Activated CD4-positive, CD25-positive, alpha-beta regulatory T cell treated with anti-CD3 and anti-CD28 coated beads, Interleukin-2, amount 50 U/mL, for 72 hours (primary cell): ENCODE measurements at places on chromosomes 13 and 19.

DNA sequence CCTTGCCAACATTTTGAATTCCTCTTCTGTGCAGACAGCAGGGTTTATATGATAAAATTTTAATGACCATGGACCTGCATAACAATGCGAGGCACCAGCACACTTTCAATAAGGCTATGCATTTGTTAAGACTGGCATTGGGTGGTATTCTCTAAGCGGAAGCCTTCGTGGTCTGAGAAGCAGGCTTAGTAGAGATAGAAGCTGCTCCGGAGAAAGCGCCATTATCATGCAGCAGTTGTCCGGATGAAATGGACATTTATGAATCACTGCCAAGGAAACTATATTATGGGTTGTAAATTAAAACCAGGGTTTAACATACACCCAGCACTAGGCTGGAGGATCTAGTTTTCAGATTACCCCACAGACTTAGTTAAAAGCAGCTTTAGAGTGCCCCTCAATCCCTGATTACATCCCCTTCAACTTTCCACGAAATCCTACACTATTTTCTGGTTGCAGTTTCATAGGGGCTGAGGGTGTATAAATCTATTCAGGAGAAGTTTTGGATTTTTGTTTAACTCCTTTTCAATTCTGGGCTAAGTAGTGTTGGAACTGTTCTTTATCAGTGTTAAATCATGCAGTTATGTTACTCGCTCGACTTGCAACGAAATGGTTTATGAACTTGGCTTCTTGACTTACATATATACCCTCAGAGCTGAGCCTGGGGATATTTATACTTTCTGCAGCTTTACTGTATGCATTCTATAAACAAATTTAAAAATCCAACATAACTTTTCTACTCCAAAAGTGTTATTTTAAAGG lies 193.3 kb downstream of the PCDH9 start:
- no peak for DNase-seq

GRCh38 chr13:27634791-27635190 lies 13.1 kb downstream of the POLR1D start:
- DNase-seq: no peak

GRCh38 chr19:39951065-39951650 lies 16.7 kb upstream of the FCGBP start:
- DNase-seq: no peak

DNA sequence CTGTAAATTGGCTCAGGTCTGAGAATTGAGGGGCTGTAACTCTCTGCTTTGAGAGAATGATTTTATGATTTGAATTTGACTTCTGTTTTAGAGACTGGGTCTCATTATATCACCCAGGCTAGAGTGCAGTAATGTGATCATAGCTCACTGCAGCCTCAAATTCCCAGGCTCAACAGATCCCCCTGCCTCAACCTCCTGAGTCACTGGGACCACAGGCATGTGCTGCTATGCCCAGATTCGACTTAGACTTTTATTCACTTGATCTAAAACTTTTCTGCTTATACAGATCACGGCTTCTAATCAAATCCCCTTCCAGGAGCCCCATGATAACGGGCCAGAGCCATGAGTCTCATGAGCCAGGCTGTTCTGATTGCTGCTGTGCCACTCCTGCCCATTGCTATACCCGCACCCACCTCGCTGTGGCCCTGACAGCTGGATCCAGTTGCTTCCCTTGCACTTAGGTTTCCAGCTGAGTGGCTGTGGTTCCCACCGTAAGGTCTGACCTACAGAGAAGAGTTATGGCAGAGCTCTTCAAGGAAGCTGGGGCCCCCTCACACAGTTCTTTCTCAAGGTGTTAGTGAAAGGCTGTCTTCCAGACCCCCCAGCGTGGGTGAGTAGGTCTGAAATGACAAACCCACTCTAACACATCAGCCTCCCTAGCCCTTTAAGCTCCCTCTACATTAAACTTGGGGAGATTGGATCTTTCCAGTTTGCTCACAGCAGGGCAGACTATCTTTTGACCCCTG lies 251.2 kb upstream of the SGCG start:
- DNase-seq: no peak

DNA sequence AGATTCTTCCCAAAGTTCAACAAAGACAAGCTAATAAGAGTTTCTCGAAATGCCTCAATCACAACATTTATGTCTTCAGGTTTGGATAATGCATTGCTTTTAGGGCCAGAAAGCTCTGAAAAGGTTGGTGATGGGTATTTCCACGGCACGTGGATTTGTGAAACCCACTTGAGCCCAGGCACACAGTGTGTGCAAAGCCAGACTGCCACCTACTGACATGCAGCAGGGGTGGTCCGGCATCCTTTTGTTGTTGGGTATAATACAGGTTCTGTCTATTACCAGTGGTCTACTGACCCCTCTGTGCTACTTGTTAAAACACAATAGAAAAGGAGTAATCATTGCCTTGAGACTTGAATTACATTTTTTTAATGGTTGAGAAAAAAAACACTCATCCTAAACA lies 225.6 kb downstream of the RAP2A start:
- DNase-seq: no peak

DNA sequence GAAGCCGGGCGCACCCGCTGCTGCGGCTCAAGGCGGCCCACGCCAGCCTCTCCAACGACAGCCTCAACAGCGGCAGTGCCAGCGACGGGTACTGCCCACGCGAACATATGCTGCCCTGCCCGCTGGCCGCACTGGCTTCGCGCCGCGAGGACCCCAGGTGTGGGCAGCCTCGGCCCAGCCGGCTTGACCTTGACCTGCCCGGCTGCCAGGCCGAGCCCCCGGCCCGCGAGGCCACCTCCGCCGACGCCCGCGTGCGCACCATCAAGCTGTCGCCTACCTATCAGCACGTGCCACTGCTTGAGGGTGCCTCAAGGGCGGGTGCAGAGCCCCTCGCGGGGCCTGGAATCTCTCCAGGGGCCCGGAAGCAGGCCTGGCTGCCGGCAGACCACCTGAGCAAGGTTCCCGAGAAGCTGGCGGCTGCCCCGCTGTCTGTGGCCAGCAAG lies 13.0 kb downstream of the C19orf25 start:
- no peak for DNase-seq

DNA sequence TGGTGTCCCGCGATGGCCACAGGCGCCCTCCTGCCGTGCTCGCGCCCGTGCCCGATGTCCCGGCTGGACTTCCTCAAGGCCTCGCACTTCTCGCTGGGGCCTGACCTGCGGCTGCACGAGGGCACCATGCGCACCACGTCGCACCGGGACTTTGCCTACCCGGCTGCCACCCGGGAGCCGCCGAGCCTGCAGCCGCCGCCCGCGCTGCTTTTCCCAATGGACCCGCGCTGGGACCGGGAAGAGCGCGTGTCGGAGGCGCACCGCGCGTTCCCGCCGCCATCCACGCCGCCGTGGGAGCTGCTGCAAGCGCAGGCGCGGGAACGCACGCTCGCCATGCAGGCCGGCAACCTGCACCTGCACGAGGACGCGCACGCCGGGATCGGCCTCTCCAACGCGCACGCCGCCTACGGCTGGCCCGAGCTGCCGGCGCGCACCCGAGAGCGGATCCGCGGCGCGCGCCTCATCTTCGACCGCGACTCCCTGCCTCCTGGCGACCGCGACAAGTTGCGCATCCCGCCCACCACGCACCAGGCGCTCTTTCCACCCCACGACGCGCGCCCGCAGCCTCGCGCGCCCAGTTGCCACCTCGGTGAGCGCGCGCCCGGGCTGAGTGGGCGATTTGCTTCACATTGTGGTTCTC lies 12.1 kb upstream of the PEX11G start:
- DNase-seq: no peak

DNA sequence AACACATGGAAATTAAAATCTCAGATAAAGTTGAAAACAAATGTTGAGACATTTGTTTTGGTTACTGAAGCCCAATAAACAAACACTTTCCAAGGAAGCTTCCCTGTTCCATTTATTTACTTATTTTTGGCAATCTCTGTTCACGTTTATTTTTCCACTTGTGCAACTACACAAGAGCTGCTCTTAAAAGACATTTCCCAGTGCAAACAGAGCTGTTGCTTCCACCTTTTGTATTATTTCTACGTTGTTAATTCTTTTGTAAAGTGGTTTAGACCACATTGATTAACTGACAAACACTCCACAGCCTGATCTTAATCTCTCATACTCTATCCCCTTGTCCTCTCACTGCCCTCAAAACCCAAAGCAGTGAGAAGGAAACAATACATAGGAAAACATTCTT lies 757.6 kb downstream of the LIG4 start:
- DNase-seq: no peak

- DNase-seq: no peak
These were observed 1269.7 kb upstream of the SPRY2 start for GRCh38 chr13:81610644-81611043.

DNA sequence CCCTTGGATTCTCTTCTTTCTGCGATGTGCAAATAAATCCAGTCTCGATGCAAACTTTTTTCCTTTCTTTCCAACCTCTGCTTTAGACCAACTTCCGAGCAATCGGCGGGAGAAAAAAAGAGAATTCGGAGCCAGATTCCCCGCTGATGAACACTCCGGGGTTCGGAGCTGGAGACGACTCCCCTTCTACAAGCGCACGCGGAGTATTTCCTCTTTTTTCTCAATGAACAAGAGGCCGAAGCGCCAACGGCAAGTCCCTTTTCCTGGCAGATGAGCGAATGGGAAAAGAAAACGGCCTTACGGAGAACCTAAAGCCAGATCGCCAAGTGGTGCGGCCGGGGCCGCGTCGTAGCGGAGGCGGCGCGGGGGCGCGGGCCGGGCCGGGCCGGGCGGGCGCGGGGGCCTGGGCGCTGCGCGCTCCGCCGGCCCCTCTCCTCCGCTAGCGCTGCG lies 250 bp downstream of the SPRY2 start:
- no peak for DNase-seq

DNA sequence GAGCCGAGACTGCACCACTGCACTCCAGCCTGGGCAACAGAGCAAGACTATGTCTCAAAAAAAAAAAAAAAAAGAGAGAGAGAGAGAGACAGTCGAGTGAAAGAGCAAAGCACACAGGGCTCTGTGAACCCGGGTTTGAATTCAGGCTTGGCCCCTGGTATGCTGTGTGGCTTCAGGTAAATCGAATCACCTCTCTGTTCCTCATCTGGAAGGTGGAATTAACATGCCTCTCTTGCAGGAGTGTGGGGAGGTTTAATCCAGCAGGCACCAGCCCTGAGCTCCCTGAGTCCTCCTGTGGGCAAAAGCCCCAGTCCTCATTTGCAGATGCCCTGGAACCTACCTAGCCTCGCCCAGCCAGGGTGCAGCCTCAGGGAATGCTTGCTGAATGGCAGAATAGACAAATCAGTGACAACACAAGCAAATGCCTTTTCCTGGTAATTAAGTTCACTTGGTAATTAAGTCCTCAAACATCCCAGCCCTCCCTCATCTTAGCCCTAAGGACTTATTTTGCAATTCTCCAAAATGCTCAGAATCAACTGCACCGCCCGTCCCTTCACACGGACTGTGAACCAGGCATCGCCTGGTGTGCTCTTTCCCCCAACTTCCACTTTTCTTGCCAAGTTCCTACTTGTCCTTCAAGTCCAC lies 4.6 kb upstream of the ZNRF4 start:
- DNase-seq: no peak

DNA sequence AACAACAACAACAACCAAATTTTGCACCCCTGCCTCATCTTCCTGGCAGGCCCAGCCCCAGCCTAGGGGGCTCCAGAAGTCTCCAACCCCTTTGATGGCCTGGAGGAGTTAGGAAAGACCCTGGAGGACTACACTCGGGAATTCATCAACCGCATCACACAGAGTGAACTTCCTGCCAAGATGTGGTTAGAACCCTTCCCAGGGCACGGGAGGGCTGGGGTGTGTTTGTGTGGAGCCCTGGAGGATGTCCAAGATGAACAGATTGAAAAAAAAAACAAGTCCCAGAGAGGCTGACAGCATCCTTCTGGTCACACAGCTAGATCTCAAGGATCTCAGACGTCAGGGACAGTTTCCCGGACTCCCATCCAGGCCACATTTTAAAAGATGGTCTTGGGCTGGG lies 13.3 kb downstream of the APOC1 start:
- DNase-seq: no peak

- DNase-seq: no peak
These were observed 18.4 kb upstream of the MYADM start for GRCh38 chr19:53849237-53849676.

- DNase-seq: no peak
These were observed 57.4 kb downstream of the TM9SF2 start for GRCh38 chr13:99558570-99559180.

GRCh38 chr19:2170219-2170618 lies 6.5 kb downstream of the DOT1L start:
- DNase-seq: no peak

DNA sequence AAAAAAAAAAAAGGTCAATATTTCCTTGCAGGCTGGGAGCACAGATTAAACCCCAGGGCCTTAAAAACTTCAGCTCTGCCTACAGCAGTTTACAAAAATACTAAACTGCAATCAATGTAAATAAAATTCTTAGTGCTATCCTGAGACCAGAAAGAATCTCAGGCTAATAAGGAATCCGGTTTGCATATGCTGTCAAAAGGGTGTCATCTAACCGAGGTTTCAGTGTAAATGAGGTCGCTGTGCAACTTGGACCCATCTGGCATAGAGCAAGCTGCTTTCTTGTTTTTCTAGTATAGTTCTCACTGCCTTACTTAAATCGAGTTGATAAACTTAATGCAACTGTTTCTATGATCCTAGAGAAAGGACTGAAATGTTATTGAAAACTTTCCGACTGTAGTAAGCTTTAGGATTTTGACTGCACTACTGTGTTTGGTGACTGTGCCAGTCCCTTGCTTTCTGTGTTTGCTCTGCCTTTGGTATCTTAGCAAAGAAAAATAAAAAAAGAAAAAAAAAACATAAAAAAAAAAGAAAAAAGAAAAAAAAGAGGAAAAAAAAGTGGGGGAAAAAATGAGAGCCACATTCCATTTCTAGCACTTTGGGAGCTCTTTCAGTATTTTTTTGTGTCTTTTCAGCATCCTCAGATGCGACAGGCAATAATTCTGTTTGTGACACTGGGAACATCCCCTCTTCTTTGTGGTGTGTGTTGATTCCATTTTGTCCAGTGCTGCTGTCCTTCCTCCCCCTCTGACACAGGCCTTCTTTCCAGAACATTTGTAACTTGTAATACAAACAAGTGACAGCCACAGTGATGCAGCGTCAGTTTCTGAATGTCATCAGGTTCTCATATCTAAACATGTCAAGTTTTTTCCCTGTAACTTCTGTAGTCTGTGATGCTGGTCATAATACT lies 340.5 kb downstream of the ZNF536 start:
- no peak for DNase-seq

DNA sequence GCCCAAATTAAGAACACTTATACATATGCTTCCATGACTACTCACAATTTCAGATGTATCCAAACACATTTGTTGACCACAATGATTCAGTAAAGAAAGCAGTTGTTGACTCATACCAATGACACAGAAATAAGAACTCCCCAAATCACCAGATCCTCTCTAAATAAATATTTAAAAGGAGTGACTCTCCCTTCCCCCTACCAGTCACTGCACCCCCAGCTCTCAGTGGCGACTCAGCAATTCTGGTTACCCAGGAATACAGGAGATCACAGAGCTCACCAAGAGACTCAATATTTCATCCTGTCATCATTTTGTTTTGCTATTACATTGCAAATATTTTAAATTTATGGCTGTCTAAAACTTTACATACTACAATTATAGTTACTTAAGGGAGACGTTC lies 131.5 kb downstream of the RGCC start:
- no peak for DNase-seq
